Esophagus squamous epithelium (tissue), 5 donors: ENCODE measurements at places on chromosomes 13 and 19.

DNA sequence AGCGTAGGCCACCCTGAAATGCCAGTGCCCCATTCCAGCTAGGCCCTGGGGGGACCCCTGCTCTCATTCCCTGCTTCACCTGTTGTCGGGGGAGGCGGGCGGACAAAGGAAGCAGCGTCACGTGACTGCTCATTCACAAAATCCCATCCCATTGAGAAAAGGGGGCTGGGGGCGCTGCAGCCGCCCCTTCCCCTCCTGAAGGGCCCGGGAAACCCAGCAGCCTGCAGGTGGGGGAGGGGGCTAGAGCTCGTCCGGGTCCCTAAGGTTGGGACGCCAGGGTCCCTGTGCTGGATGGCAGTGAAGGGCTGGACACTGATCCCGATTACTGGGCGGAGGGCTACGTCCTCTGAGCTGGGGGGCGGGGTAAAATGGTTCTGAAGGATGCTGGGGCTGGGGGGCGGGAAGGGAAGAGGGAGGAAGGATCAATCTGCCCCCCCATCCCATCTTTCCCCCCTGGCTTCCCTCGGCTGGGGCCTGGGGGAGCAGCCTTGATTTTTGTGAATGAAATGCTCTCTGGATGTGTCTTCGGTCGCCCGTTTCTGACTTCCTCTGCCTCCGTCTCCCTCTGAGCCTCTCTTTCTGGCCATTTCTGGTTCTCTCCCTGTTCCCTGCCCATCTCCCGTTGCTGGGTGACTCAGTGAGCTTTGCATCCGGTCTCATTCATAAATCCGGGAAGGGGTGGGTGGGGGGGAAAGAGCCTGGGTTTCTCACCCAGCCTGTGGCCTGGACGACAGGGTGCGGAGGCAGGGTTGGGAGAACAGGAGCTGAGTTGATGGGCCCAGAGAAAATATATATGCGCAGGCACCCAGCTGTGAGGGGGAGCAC, 816 bp downstream of the SPRED3 start:
- DNase-seq, result no peak

DNA sequence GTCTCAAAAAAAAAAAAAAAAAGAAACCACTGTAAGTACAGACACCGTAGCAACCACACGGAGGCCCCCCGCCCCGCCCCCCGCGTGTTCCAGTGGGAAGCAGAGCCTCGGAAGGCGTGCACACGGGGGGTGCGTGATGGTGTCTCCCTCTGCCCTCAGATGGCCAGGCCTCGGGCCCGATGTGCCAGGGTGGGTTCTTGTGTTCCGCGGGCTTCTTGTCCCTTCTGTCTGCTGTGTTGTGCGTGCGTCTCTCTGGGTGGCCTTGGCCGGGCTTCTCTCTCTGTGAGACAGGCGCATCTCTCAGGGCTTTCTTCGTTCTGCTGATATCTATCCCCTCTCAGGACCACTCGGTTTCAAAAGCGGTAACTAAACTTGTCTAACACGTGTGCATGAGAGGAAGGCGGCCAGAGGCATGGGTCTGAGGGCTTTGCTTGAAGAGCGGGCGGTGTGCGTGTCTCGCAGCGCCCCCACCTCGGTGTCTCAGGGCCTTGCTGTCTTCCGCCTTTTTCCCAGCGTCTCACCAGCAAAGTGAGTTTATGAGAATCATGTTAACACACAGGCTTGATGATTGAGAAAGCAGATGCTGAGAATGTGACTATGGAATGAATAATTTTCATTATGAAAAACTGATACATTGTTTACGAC, 12.6 kb downstream of the ATP11A start:
- no peak for DNase-seq

DNA sequence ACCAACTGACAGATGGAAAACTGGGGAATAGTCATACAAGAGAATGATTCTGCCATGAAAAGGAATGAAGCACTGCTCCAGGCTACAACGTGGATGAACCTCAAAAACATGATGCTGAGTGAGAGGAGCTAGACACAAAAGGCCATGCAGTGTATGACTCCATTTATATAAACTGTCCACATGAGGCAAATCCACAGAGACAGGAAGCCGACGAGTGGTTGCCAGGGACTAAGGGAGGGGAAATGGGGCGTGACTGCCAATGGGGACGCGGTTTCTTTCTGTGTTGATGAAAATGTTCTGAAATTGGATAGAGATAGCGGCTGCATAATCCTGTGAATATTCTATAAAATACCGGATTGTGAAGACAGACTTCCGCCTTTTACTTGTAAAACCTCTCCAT, 10.2 kb downstream of the SMIM7 start:
- no peak for DNase-seq

DNA sequence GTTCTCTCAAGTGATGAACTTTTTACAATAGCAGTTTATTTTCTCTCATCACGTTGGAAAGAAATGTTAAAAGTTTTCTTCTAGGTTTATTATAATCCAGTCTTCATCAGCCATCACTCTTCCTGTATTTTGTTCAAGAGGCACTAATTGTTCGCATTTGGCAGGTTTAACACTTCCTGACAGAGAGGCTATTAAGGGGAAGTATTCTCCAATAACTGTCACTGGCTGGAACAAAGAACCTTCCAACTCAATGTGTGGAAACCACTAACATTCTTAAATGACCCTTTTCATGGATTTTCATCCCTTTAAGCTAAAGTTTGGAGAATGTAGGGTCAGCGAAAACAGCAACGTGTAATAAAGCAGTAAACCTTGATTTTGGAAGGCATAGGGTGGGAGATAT, 145.1 kb downstream of the PCCA start:
- no peak for DNase-seq

DNA sequence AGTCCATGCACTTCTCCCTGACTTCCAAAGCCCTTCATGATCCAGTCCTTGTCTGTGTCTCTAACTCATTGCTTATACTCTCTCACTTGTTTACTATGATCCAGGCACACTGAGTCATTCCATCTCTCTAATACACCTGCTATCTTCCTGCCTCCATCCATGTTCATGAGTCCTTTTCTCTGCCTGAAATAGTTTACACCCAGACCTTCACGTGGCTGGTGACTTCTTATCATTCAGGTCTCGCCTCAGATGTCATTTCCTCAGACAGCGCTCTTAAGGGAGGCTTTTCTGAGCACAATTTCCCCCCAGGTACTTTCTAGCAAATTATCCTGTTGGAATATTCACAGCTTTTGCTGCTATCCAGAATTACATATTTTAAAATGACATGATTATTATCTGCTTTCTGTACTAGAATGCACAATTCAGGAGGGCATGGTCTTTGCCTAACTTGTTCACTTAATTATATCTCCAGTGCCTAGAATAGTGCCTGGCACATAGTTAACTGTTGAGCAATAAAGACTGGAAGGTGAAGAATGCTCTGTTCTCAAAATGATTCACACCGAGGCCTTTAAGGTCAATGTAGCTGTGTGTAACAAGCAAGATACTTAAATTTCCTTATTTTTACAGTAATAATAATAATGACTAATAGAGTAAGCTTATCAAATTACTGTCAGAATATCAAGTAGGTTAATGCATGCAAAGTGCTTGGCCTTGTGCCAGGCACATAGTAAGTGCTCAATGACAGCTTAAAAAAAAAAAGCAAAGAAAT, 183.7 kb upstream of the SPRY2 start:
- no peak for DNase-seq

GRCh38 chr13:99000137-99000536, 22.3 kb upstream of the DOCK9 start:
- DNase-seq, result no peak

- no peak for DNase-seq
These were observed 267.3 kb downstream of the FGF9 start for GRCh38 chr13:21938168-21938567.

- no peak for DNase-seq
These were observed 11.6 kb downstream of the XAB2 start for GRCh38 chr19:7617735-7618134.

- DNase-seq, result no peak
These were observed 20.3 kb downstream of the ZC3H4 start for GRCh38 chr19:47093254-47093653.

GRCh38 chr19:50791594-50792271, 1.5 kb downstream of the ACP4 start:
- no peak for DNase-seq

DNA sequence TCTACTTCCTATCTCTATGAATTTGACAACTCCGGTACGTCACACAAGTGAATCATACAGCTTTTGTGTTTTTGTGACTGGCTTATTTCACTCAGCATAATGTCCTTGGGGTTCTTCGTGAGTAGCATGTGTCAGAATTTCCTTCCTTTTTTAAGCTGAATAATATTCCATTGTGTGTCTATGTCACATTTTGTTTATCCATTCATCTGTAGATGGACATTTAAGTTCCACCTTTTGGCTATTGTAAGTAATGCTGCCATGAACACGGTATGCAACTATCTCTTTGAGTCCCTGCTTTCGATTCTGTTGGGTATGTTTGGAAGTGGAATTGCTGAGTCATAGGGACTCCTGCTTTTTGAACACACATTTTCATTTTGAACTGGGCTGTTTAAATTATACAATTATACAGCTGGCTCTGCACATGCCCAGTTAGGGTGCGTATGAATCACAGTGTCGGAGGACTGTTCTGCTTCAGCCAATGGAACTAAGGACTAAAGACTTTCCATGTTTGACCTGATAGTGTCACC, 43.0 kb upstream of the C13orf42 start:
- no peak for DNase-seq

GRCh38 chr19:55578761-55579747, 1.6 kb downstream of the ZNF579 start:
- no peak for DNase-seq

GRCh38 chr19:663682-664117, 686 bp upstream of the RNF126 start:
- DNase-seq, result no peak

DNA sequence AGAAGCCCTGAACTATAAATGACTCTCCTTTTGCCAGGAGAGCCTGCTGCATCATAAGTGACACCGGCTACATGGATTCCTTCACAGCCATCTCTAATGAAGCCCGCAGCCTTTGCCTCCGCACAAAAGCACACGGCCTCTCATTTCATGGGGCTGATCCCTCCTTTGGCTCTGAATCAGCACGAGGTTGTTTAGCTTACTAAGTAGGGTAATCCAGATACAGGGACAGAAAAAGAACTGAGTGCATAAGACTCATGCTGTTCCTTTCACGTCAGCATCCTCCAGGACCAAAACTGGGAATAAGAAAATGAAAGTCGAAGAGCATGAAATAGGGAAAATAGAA, 136.3 kb downstream of the DCT start:
- DNase-seq, result no peak

- no peak for DNase-seq
These were observed 157.2 kb downstream of the TM9SF2 start for GRCh38 chr13:99658261-99658991.

DNA sequence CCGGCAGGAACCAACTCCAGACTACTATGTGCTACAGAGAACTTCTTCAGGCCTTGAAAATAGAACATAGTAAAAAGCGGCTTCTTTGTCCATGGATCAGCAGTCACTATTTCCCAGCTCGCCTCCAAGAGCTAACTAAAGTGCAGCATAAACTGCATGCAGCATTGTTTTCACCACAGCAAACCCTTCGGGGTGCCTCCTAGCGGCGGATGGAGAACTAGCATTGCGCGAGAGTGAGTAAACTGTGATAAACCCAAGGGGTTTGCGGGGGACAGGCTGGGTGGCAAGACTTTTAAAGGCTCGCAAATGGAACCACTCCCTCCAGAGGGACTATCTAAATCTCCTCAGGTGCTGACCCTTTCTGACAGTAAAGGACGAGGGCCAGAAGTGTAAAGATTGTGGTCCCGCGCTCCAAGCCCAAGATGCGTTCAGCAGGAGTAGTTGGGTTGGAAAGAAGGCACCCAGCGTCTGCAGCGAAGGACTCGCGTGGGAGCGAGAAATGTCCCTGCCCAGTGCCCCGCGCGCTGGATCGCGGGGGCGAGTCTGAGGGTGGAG, 21.5 kb upstream of the SGCG start:
- no peak for DNase-seq

- no peak for DNase-seq
These were observed 6.7 kb upstream of the PCDH17 start for GRCh38 chr13:57624565-57625435.
